NCI-H226 (cell line): ENCODE measurements at places on chromosomes 3 and 15.

DNA sequence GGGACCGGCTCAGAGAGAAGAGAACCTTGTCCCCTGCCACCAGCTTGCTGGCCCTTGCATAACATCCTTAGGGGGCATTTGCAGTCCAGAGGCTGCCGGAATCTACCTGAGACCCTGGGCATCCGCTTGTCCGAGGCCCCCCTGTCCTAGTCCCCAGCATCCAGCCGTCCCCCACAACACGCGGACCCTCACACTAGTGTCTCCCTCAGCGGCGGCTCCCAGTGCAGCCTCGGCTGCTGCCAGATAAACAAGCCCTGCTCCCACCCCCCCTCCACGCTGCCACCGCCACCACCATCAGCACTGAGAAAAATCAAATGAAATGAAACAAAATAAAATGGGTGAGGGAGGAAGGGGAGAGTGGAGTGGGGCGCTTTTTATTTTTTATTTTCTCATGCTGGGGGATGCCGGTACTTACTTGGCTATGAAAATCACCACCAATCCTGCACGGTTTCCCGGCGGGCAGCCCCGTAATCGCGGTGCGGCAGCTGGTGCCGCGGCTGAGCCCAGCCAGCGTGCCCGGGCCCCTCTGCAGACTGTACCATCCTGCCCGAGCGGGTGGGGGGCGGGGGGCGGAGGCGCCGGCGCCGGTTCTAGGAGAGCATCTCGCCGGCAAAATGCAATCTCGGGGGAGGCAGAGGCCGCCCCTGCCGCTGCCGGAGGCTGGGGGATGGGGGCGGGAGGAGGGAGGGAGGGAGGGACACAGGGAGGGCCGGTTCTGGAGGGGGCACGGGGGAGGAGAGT is at the start of gene ATP2B2:
TSS of gene ATP2B2 (minus strand) at position 537 of the 741 bp plus-strand sequence. CDS start 56,043 bp downstream, outside the sequence.
- no peak for DNase-seq

DNA sequence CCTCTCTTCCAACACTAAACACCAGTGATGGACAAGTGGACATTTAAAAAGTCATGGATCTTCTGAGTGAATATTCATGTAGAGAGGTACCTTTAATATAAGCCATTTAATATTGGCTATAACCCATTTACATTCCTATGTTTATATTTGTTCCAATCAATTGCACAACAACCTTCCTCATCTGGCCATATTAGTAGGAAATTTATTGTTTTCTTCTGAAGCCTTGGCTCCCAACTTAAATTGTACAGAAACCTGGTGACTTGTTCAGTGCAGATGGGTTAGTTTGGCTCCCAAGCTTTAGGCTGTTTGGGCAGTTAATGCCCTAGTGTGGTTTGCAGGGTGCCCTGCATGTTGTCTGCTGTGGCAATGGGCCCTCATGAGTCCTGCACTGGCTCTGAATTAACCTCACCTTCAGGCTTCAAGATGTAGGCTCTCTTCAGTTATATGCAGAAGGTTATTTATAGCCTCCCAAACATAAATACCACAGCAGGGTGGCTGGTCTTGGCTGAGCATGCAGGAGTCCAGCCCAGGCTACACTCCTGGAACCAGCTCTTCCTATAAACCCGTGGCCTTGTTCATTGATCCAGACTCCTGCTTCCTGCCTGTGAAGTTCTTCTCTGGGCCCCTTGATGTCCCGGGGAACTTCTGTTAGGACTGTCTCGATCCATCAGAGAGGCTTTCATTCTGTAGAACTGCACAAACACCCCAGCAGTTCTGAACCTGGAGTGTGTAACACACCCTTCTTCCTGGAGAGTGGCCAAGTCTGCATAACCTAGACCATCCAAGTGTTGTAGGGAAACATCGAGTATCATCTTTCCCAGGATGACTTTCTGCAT is 57.0 kb downstream of the DUT start:
- no peak for DNase-seq

DNA sequence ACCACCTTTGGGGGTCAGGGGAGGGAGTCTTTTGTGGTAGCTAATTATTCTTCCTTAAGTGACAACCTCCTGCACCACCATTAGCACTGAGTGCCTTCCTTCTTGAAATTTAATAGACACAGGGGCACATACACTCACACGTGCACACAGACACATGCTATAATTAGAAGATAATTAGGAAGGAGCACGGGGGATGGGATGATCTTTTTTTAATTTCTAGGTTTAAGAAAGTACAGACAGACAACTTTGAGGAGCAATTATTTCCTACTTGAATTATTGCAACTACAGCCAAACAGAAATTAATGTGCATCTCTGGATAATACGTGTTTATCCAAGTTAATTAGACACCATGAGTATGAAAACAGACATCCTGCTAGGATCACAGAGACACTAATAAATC is 44.8 kb upstream of the GUCA1C start:
- no peak for DNase-seq

DNA sequence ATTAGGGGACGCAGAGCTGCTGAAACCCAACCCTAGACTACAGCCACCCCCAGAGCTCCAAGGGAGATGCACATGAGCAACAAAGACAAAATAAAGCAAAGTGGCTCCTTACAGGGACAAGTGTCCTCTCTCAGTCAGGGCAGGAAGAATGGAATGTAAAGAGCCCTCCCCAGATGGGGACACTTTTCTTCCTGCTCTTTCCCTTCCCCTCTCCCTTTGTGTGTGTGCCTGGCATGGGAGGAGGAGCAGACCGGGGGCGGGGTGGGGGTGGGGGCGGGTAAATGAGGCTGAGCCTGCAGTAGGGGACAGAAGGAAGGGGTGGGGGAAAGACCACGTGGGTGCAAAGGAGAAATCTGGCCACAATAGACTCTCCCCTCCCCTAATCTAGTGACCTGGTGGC is 37.4 kb downstream of the ACAA1 start:
- no peak for DNase-seq

DNA sequence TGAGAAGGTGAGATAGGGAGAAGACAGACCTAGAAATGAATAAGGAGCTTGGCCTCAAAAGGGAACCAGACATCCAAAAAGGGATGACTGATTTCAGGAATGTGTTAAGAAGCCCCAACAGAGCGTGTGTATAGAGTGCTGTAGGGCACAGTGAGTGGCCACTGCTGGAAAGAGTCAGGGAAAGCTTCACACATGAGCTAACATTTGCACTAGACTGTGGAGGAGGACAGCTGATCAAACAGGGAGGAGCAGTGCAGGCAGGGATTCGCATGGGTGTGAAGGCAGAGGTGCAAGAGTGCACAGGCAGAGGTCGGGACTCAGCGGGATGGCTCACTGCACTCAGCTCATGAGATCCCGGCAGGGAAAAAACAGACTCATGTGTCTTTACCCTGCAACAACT is 61.8 kb downstream of the NPTN start:
- DNase-seq: no peak

- DNase-seq: no peak
Observed at GRCh38 chr15:98729446-98730042, 81.2 kb downstream of the IGF1R start.

GRCh38 chr3:54131026-54131605 is 8.8 kb downstream of the CACNA2D3 start:
- DNase-seq: no peak

- DNase-seq: no peak
Observed at GRCh38 chr3:163196815-163197374, 1700.3 kb downstream of the OTOL1 start.

DNA sequence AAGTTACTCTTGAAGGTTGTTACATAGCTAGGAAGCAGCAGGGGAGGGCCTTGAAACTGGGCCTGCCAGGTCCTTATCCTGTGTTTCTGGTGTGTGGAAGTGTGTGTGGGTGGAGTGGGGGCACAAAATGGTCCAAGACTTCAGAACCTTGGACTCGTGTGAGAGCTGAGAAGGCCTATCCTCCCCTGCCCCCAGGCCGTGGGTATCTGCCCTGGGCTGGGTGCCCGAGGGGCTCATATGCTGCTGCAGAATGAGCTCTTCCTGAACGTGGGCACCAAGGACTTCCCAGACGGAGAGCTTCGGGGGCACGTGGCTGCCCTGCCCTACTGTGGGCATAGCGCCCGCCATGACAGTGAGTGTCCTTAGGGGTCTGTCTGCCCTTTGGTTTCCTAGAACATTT is 4.5 kb downstream of the CHRD start:
- DNase-seq: no peak
